Fibroblast of lung (primary cell): ENCODE measurements at places on chromosomes 4 and X. TPM values are rescaled to one million over a fixed set of nuclear protein-coding genes. Genes with fewer than 3 reads are reported as not detected.

MXRA5 gene
- total RNA-seq: 11.0 and 40.3 TPM in 2 replicates

PHEX gene
- total RNA-seq: 1.7 and 1.8 TPM in 2 replicates

SUPT20HL2 gene
- not detected in 2 replicates for total RNA-seq

PAK3 gene
- total RNA-seq: 1.3 and 2.0 TPM in 2 replicates

DNA sequence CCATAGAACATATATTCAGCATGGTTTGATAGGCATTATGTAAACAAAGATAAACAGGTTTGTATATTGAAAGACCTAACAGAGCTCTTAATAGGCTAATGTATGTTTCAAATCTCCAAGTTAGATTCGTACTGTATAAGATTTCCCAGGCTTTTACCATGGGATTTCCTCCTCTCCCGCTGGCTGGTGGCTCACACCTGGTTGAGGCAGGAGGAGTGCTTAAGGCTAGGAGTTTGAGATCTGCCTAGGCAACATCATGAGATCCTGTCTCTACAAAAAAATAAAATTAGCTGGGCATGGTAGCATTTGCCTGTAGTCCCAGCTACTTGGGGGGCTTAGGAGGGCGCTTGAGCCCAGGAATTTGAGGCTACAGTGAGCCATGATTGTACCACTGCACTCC lies 5.4 kb downstream of the CPE start:
- no peaks in the 10 kb centered on the region for H3K4me1 ChIP-seq
- DNase-seq: no peak
- no peaks in the 10 kb centered on the region for H3K36me3 ChIP-seq
- H3K4me3 ChIP-seq: no peak overlapping the region
- H3K27ac ChIP-seq: no peak overlapping the region

DNA sequence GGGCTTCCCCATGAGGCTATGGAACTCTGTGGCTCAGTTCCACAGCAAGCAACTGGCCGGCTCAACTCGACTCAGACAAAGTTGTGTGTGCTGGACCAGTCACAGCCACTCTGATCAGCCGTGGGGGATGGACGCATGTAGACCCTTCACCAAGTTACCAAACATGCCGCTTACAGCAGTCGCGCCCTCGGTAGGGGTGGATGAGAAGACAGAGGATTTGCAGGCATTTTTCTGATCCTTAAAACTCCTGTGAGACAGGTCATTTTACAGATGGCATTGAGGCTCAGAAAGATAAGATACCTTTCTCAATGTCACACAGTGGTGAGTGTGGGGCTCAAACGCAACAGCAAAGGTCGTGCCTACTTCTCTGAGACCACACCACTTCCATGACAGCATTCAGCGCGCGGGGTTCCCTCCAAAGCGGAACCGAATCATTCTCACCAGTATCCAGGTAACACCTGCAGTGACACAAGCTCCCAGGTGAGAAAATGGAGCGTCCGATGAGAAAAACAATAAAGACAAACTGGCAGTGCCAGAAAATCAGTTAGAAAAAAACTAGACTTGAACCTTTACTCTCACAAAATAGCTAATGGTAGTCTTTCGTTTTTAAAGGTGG lies 83.6 kb downstream of the RELL1 start:
- no peak for DNase-seq
- no peaks in the 10 kb centered on the region for H3K4me1 ChIP-seq

DNA sequence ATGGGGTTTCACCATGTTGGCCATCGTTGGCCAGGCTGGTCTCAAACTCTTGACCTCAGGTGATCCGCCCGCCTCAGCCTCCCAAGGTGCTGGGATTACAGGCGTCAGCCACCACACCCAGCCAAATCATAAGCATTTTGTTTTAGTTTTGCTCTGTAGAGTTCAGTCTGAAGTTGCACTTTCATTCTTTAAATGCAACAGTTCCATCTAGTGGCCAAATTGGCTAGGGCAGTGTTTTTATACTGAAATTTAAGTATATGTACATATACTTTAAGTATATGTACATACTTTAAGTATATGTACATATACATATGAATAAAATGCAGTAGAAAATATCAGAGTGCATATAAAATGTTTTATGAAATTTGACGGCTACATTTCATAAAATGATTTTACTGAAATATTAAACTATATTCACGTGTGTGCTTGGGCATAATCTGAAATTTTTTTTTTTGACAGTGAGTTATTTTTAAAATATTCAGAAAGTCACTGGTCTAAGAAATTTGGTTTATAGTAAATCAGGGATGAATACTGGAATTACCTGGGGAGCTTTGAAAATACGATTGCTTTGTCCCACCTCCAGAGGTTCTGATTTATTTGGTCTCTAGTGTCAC lies 145.5 kb downstream of the NWD2 start:
- no peak overlapping the region for H3K27ac ChIP-seq
- peak; percentile 26 for DNase-seq
- no peaks in the 10 kb centered on the region for H3K27me3 ChIP-seq
- H3K4me1 ChIP-seq: no peaks in the 10 kb centered on the region
- H3K36me3 ChIP-seq: no peaks in the 10 kb centered on the region

DNA sequence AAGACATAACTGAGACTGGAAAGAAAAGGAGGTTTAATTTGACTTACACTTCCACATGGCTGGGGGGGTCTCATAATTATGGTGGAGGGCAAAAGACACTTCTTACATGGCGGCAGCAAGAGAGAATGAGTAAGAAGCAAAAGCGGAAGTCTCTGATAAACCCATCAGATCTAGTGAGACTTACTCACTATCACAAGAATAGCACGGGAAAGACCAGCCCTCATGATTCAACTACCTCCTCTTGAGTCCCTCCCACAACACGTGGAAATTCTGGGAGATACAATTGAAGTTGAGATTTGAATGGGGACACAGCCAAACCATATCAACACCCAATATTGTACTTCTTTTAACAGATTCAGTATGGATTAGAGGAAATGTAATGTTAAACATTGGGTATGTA lies 646.6 kb downstream of the ANKRD50 start:
- H3K27me3 ChIP-seq: no peaks in the 10 kb centered on the region
- H3K27ac ChIP-seq: no peak overlapping the region
- peaks cover 2% of the 10 kb centered on the region for H3K4me1 ChIP-seq

GRCh38 chr4:118265312-118266144 lies 87.3 kb downstream of the PRSS12 start:
- DNase-seq: no peak
- H3K27ac ChIP-seq: no peak overlapping the region
- H3K4me1 ChIP-seq: no peaks in the 10 kb centered on the region
- H3K36me3 ChIP-seq: no peaks in the 10 kb centered on the region
- peak overlapping the region; percentile 55 for H3K4me3 ChIP-seq

DNA sequence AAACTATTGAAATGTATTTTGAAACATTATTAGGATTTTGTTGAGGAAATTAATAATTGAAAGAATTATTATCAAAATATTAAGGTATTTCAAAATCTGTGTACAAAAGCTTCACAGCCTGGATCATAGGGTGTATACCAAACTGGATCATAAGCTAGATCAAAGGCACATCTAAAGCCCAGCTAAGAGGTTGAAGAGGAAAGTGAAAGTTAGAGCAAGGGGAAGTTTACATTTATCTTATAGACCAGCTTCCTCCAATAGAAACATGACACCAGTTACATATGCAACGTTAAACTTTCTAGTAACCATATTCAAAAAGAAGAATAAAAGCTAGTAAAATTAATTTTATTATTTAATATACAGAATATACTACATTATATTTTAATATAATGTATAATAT lies 227.2 kb upstream of the BMP3 start:
- no peak overlapping the region for H3K27ac ChIP-seq
- H3K27me3 ChIP-seq: no peaks in the 10 kb centered on the region
- H3K4me3 ChIP-seq: no peak overlapping the region

- no peaks in the 10 kb centered on the region for H3K36me3 ChIP-seq
- H3K4me1 ChIP-seq: no peaks in the 10 kb centered on the region
- H3K27me3 ChIP-seq: no peaks in the 10 kb centered on the region
- H3K27ac ChIP-seq: no peak overlapping the region
- H3K4me3 ChIP-seq: no peak overlapping the region
- no peak for DNase-seq
Measured at GRCh38 chr4:149701435-149702156, 114.0 kb downstream of the IQCM start.
